ENCODE measurements at places on chromosomes 7 and 10.

DNA sequence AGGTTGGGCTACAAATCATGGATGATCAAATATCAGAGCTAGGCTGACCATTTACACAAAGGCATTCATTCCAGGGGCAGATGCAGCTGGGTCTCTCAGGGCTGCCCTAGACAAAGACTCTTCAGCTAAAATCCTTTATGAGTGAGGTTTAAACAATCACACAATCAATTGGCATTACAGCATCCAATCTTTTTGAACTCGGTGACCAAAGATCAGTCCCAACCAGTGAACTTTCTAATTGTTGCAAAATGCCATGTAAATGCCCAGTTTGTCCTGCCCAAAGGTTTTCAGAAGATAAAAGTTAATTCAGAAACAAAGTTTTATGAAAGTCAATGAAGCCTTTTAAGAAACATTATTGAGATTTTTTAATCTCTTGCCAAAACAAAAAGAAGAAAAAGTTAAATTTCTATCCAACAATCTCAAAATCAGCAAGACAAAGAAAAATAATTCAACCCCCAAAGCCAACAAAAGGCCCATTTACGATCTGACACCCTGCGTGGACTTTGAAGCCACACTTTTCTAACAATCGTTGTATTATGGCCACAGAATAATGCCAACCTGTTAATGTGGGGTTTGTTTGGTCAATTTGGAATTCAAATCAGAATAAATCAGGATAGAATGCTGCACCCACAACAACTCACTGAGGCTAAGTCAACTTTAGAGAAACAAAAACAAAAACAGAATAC, 40.9 kb downstream of the GPR37 start:
- DNase-seq = no peak

- DNase-seq = no peak
Observed at GRCh38 chr7:6360841-6361240, 86.9 kb downstream of the DAGLB start.

DNA sequence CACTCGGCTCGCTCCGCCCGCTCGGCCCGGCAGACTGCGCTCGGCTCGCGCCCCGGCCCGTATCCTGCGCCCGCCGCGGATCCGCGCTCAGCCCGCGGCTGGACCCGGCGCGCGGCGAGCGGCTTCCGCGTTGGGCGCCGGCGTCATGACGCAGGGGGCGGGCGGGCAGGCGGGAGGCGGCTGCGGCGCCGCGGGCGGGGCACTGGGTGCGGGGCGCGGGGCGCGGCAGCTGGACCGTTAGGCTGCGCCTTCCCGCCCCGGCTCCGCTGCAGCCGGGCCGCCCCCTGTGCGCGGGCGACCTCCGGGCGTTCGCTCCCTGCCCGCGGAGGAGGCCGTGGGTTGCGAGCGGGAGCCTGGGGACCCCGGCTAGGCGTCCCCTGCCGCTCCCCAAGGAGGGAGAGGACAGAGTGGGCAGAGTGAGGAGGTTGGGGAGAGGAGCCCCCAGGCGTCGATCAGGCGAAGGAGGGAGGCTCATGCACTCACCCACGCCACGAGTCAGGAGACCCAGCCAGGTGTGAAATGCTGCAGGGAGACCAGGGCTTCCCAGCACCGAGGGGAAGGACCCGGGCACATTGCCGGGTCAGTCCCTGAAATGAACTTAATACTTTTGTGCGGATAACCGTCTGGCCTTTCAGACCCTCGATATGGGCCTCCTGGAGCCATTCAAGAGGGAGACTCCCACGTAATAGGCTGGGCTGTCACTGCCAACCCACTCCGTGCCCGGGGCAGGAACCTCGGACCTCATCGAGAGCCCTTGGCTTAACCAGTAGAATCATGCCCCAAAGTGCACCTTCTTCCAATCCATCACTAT, at the start of gene PIP4K2A:
Gene PIP4K2A (minus strand): TSS at position 100 of the 811 bp plus-strand sequence. CDS start 252 bp downstream, outside the sequence.
- DNase-seq = peak; percentile 80

- DNase-seq = no peak
Observed at GRCh38 chr7:26085771-26086170, 66.2 kb upstream of the NFE2L3 start.

DNA sequence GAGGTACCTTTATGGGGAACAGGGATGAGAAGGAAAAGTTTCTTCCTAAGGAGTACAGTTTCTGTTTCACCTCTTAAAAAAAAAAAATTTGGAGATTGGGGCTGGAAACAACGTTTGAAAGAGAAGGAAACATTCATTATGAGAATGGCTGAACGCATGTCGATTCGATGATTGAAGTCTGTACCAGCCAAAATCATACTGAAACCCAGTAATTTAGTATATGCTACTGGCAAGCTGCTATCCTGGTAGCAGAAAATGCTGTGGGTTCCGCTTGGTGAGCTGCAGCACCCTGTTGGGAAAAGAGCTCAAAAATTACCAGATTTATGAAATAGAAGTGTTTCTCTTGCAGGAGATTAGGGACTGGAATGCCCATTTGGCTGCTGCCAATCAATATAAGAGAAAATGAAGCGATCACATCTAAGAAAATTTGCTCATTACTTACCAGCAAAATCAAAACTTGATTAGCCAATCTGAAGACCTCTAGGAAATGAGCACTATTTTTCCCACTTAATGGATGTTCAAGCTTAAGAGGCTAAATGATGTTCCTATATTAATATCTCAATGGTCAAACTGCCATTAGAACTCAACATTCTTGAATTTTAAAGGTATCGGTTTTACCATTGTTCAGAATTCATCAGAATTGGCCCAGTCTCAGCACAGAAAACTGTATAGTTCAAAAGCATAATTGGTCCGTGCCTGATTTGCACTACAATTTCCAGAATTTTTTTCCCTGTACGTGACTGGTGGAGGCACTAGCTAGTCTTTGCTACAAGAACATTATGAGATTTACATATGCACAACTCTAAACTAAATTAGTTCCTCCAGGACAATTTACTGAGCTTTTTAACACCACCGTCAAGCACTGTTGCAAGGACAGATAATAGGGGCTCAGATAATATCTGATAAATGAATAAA, 1.2 kb upstream of the ITGB1 start:
- no peak for DNase-seq

DNA sequence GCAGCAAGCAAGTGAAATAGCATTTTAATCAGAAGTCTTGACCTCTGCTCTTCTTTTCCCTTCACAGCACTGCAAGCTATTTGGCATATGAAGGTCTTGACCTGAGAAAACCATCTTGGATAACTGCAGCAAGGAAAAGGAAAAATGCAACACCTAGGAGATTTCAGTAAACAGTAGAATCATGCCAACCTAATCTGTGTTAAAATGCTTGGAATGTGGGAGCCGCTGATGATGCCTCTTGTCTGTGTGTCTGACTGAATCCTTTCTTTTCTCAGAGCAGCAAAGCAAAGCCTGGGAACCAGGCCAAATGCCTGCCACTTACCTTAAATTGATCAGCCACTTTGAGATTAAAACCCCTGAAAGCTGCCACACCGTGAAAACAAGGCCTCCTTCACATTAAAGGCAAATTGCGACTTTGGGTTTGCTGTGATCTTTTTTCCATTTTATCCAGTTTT, 80.4 kb upstream of the CDK6 start:
- DNase-seq = no peak

- no peak for DNase-seq
Observed at GRCh38 chr10:56507033-56507432, 146.0 kb upstream of the ZWINT start.

GRCh38 chr7:115359119-115359518, 437.2 kb downstream of the MDFIC start:
- no peak for DNase-seq

DNA sequence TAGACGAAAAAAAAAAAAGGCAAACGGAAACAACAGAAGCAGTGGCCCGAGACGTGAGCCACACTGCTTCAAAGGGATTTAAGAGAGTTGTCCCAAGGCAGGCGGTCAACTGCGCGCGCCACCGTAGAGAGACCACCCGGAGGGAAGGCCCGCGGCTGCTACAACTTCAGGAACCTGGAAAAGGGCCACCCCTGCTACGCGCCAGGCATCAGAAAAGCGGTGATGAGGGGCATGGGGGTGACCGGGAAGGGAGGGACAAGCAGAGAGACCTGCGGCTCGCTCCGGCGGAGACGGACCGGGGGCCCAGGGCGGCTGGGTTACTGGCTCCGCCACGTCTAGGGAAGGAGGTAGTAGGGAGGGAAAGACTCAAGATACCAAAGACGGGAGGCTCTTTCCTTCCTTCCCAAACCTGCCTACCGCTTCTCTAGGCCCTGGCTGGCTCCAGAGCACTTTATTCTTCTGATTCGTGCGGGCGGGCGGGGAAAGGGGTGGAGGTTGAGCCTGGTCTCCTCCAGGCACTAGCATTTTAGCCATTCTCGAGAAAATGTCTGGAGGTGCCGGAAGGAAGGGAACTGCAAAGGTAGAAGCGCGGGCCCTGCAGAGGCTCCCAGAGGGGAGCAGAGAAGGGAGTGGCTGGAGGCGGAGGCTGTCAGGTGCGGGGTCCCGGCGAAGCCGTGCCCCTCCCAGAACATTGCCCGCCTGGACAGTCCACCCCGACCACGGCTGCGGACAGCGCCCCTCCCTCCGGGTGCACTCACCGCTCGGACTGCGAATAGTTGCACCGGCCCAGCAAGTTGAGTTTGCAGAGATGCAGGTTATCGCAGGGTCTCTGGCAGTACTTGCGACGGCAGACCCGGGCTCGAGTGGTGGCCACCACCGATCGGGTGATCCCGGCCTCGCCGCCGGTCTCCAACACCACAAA, 993 bp downstream of the ZC3HAV1 start:
- DNase-seq = no peak

- no peak for DNase-seq
Observed at GRCh38 chr10:43701295-43701694, 52.6 kb upstream of the ZNF32 start.

DNA sequence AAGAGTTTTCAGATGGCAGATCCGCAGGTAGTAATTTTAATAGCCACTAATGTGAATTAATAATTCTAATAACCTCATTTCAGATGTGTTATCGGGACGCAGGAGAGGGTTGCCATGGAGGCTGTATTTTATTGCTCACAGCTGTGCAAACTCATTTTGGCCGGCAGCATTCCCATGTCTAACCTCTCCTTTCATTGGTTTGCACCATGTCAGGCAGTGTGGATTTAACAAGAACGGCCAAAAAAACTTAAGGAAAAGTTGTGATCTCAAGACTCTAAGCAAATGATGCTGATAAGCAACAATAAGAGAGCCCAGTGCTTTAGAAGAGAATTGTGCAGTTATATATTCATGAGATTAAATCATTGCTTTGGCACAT, 88.7 kb upstream of the NRP1 start:
- no peak for DNase-seq

- DNase-seq = no peak
Observed at GRCh38 chr10:126928274-126928673, 23.0 kb downstream of the DOCK1 start.

DNA sequence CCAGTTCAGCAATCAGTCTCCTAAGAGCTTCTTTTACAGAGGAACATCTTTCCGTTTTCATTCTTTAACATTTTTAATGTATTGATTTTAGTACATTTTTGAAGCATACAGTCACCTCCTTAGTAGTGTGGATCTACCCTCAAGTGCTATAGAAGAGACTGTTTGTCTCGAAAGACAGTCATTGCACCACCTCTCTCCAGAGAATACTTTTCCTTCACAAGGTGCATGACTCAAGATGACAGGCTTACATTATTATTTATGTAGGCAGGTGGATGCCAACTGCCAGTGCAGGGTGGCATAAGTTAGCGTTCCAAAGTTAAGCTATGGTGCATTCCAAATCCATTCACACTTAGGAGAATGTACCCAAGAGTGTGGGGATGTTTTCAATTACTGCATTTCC, 71.8 kb downstream of the ZEB1 start:
- no peak for DNase-seq

DNA sequence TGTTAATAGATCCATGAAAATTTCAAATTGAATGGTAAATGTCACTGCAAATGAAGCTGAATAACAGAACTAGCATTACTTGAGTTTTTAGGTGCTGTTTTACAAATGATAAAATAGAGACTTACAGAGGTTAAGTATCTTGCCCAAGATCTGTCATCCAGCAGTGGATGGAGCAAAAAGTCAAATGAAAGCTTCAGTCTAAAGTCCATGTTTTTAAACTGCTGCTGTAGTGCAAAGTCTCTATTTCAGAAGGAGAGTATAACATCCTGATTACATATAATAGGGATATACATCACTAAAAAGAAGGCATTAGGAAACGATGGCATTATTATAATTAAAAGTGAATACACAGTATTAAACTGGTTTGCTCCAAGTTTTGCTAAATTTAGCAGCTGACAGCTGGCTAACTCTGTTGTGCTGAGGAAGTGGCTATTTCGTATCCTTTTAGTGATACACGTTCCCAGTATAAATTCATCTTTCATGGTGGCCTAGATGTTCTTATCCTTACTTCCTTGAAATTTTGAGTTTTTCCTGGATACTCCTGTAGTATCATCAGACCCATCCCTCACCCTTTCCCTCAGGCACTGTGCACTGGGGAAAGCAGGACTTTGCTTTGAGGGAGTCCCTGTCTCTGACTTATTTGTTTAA, 603.2 kb downstream of the MAGI2 start:
- DNase-seq = no peak

- no peak for DNase-seq
Observed at GRCh38 chr7:69025249-69025648, 573.0 kb upstream of the AUTS2 start.

DNA sequence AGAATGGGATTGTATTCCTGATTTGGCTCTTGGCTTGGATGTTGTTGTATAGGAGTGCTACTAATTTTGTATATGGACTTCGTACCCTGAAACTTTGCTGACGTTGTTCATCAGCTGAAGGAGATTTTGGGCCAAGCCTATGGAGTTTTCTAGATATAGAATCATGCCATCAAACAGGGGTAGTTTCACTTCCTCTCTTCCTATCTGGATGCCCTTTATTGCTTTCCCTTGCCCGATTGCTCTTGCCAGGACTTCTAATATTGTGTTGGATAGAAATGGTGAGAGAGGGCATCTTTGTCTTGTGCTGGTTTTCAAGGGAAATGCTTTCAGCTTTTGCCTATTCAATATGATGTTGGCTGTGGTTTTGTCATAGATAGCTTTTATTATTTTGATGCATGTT, 92.3 kb downstream of the CCDC7 start:
- DNase-seq = no peak

- no peak for DNase-seq
Observed at GRCh38 chr7:47535035-47535703, 46.7 kb downstream of the TNS3 start.

GRCh38 chr10:44925224-44925623, 14.1 kb downstream of the TMEM72 start:
- DNase-seq = no peak

GRCh38 chr7:85883-86515, 106.4 kb upstream of the FAM20C start:
- no peak for DNase-seq

DNA sequence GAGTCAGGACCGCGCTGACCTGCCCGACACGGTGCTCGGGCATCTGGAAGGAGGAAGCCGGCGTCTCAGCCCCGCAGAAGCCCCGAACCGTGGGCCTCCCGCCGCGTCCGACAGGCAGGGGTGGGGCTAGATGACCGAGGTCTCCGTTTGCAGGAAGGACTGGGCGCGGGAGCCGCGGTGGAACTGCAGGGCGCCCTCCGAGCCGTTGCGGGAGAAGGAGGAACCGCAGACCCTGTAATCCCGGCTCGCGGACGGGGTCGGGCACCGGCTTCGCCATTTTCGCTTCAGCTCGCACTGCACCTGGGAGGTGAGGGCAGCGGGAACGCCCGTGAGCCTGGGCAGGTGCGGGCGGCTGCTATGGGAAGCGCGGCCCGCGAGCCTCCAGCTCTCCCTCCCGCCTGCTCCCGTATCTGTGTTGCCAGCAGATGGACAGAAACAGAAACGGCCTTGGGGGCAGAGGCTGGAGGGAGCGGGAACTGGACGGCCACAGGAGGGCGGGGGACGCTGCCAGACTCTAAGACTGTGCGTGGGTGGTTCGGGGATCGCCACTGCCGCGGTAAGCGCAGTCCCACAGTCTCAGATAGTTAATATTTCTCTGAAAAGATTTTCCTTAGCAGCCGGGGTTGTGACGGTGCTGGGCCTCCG, 114.1 kb downstream of the VIPR2 start:
- peak; percentile 9 for DNase-seq
